ENCODE measurements at places on chromosomes 3 and 15. TPM values are rescaled to one million over a fixed set of nuclear protein-coding genes. Genes with fewer than 3 reads are reported as not detected.

- DNase-seq = peak; percentile 39
Observed at GRCh38 chr3:146313031-146313745, 62.3 kb upstream of the PLSCR4 start.

- no peak for DNase-seq
Observed at GRCh38 chr3:85030052-85030451, 71.3 kb downstream of the CADM2 start.

DNA sequence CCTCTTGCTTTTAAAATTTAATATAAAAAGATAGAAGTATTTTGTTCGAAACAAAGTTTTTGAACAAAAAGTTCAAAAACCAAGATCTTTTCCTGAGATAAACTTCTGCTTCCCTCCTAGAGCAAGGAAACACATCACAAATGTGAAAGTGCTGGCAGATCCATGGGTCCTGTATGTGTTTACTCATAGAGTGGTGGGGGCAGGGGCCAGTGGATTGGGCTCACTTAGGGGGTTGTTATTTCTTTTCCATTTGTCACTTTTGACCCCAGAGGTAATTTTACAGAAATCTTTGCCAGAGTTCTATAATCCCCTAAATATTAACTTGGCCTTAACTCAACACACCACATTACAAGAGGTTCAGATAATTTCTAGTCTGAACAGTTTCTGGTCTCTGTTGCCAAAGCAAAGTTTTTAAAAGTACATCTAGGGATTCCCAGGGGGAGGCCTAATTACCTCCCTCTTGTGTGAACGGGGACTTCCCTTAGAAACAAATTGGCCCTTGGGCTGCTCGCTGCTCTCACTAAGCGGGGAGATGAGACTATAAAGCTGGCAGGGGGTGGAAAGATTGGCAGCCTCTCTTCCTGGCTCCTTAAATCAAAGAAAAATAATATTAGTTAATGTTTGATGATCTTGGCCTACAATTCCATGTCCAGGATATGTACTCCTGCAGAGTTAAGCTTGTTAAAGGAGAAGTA lies 66.8 kb upstream of the PTX3 start:
- DNase-seq = no peak

DNA sequence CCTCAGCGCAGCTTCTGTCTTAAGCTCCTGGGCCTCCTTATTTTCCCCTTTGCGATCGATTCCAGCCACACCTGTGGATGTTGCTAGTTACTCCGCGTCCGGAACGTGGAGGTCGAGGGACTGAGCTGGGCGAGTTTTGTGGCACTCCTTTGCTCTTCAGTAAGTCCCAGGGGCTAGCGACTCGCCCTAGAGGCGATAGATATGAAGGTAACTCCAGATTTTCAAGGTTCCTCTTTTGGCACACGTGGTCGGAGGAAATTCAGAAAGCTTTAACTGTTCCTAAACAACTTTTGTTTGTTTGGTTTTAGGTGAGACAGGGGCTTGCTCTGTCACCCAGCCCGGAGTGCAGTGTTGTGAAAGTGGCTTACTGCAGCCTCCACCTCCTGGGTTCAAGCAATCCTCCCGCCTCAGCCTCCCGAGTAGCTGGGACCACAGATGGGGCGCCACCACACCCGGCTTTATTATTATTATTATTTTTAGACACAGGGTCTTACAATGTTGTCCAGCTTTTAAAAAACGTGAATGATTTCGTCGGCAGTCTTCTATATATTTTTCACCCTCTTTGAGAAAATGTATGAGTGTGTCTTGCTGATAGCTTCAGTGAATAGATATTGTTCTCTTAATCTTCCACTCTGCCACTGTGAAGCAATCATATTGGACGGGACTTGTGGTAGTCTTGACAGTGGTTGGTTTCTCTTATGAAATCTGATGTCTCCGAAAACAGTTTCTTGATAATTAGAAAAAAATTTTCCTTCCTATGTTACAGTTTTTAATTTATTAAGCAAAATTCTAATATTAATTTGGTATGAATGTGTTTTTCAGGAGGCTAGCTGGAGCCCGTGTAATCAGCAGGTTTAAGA lies 785 bp downstream of the MFSD1 start:
- DNase-seq = no peak

- peak; percentile 97 for DNase-seq
Observed at GRCh38 chr3:48088749-48089466, 72.7 kb upstream of the MAP4 start.

- no peak for DNase-seq
Observed at GRCh38 chr3:72183489-72183888, 398.5 kb upstream of the PROK2 start.

GRCh38 chr3:175311404-175311803 lies 452.3 kb downstream of the NAALADL2 start:
- DNase-seq = no peak

The TTC21A gene
- total RNA-seq = 1.2 TPM

The IRAK2 gene
- 10.7 TPM for total RNA-seq

The TMC3 gene
- not detected for total RNA-seq

The PHLDB2 gene
- total RNA-seq = 122 TPM

The CACNA1D gene
- 0.12 TPM for total RNA-seq

All from RPMI7951 (cell line).